ENCODE measurements at places on chromosomes 3 and 15.

GRCh38 chr15:42796955-42797782 lies 60.2 kb upstream of the CDAN1 start:
- no peak for DNase-seq

DNA sequence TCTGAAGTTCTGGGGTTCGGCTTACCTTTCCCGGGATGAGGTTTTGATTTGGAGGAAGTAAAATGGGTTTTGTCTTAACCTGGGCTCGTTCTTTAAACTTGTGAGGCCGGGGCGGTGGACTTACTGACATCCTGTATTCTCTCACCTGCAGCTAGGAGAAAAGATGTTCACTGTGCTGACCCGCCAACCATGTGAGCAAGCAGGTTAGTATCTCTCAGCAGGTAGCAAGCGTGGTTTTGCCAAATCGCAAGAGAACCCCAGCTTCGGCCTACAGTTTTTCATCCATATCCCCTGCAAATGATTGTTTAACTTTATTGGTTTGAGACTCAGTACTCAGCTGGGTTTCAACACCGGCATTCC lies 891 bp downstream of the ENTPD3 start:
- no peak for DNase-seq

DNA sequence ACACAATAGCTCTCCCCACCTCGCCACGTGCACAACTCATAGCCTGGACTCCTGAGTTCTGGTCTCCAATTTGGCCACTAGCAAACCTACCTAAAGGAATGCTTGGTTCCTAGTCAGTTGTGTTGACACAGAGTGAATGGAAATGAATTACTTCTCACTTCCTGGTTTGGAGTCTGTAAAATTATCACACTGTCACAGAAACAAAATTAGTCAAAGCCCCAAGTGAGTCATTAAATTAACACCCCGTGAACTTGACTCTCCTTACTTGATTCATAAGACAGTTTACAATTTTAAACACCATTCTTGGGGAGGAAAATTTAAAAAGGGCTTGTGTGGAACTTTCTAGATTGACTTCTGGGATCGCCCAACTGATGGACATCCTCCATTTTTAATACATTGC lies 276.2 kb upstream of the CTNNB1 start:
- DNase-seq: no peak

- DNase-seq: no peak
Measured at GRCh38 chr3:142613491-142613890, 17.3 kb downstream of the PLS1 start.

- DNase-seq: no peak
Measured at GRCh38 chr3:86942206-86942605, 48.7 kb downstream of the VGLL3 start.

DNA sequence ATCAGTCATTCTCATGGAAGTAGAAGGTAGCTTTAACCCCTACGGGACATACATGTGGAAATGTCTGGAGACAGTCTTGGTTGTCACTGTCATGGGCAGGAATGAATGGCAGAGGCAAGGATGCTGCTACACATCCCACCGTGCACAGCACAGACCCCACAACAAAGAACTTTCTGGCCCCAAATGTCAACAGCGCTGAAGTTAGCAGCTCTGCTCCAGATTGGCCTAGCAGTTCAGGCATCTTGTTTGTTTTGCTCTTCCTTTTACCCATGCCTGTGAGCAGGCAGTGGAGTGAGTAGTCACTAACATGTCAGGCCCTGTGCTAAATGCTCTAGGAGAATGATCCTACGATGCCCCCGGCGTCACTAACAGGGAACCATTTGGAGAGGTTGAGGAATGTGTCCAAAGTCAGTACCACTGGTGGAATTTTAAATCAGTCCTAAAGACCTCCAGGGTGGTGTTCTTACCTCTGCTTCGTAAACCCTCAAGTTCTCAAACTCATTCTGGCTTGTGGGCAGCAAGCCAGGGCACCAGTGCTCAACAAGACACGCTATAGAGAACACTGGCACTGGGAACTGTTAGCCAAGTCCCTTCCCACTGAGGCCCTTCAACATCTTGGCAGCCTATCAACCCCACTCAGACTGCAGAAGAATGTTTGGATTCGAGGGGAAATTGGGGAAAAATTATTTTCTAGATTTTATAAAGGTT lies 142.2 kb downstream of the FOXP1 start:
- DNase-seq: no peak

GRCh38 chr15:59399465-59400102 lies 26.9 kb upstream of the MYO1E start:
- no peak for DNase-seq

GRCh38 chr3:120436523-120437050 lies 14.2 kb downstream of the FSTL1 start:
- no peak for DNase-seq

- no peak for DNase-seq
Measured at GRCh38 chr3:186432189-186432588, 70.2 kb upstream of the DGKG start.

GRCh38 chr3:32423534-32423933 lies 31.9 kb downstream of the CMTM7 start:
- DNase-seq: no peak

DNA sequence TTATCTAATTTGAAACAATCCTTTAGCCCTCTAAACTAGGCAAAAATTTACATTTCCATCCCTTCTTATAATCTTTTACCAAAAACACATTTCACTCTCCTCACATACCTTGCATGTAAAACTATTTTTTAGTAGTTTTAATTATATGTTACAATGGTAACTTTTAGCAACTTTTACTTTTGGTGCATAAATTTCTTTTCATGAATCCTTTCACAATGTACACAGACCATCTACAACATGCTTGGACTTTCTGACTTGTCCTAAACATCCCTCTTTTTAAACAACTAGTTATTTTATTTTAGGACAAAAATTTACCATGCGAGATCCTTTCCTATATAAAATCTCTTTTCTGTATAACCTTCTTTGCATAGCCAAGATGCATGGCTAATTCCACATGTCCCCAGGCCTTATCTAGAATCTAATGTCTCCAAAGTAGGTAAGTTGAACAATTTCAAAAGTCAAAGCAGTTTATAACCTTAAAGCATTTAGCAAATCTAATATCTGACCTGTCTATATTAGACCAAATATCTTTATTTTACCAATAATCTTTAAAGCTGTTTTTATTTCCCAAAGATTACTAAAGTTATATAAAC lies 14.4 kb upstream of the ALDH1L1 start:
- no peak for DNase-seq

DNA sequence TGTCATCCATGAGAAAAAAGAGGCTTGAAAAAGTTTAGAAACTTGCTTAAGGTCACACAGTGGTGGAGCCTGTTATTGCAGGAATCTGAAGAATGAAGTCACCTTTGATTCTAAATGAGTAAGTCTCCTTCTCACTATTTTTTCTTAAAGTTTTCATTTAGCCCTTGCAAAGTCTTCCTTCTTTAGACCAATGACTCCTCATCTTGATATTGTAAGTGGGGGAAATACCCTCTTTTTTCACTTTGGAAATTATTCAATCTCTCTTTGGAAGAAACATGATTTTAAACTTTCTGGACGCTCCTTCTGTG lies 787 bp upstream of the SLMAP start:
- no peak for DNase-seq

DNA sequence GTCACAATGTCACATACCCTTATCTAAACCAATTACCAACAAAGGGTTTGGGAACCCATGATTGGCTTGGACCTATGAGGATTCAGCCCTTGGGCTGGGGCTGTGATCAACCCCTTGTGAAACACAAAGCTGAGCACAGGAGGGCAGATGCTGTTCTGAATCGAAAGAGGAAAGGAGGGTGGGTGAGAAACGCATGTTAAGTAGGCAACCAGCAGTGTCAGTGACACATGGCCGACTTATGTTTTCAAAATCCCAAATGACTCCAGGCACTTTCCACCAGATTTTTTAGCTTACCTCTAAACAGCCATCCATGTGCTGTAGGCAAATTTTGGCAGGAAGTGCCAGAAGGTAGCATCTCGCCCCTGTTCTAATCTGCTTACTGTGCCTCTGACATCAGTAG lies 34.1 kb upstream of the KLHL25 start:
- DNase-seq: no peak

DNA sequence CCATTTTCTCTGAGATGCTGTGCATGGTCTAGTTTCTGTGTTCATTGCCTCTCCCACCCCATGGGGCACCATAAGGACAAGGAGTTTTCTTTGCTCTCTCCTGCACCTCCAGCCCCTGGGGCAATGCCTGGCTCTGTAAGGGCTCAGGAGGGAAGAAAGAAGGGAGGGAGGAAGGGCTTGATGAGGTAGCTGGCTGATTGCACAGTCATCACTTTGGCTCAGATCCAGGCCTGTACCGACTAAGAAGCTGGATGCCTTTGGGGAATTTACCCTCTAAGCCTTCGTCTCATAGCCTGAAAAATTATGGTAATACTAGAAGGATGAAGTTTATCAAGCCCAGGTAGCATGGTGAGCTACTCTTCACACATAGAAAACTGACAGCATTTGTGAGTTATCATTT lies 382.9 kb downstream of the GABRG3 start:
- DNase-seq: no peak

DNA sequence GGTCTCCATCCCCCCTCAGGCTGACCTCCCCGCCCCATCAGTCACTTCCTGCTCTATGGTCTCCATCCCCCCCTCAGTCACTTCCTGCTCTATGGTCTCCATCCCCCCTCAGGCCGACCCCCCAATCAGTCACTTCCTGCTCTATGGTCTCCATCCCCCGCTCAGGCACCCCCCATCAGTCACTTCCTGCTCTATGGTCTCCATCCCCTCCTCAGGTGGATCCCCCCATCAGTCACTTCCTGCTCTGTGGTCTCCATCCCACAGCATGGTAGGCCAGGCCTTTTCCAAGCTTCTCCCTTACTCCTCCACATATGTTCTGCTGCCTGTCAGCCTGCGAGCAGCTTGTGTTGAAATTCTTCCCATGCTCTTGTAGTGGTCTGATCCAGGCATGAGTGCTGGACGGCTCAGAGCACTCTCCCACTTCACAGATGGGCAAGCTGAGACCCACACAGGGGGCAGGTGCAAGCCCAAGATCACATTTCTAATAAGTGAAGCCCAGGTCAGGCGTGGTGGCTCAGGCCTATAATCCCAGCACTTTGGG lies 36.8 kb downstream of the BDH1 start:
- DNase-seq: no peak

GRCh38 chr3:132218817-132219755 lies 98.1 kb upstream of the ACP3 start:
- DNase-seq: no peak

- no peak for DNase-seq
Measured at GRCh38 chr15:72857331-72858063, 73.9 kb upstream of the ADPGK start.
